ENCODE measurements at places on chromosomes 3 and 15.

DNA sequence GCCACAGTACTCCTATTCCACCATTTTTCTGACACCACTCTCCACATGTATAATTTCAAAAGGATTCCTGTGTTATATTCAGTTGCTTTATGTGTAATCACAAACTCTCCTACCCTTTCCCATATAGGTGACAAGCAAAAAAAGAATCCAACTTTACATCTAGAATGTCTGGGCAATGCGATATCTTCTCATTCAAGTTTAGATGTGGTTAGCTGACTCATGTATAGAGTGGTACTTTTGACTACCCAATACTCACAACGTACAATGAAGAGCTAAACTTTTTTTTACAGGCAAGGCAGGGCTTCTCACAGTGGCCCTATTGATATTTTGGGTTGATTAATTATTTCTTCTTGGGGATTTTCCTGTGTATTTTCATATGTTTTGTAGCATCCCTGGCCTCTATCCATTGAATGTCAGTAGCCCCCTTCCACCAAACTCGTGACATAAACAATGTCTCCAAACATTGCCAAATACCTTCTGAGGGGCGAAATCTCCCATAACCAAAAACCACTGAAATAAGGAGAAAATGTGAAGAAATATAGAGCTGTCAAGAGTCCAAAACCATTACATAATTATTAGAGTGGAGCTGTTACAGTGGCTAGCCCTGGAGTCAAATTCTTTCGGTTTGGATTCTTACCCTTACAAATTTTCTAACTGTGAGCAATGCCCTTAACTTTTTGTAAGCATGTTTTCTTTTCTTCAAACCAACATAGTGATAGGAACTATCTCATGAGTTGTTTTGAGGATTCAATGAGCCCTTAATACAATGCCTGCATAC lies 342.6 kb downstream of the NSUN3 start:
- no peak for DNase-seq

- DNase-seq, result no peak
These were observed 533 bp upstream of the OCA2 start for GRCh38 chr15:28099555-28100140.

DNA sequence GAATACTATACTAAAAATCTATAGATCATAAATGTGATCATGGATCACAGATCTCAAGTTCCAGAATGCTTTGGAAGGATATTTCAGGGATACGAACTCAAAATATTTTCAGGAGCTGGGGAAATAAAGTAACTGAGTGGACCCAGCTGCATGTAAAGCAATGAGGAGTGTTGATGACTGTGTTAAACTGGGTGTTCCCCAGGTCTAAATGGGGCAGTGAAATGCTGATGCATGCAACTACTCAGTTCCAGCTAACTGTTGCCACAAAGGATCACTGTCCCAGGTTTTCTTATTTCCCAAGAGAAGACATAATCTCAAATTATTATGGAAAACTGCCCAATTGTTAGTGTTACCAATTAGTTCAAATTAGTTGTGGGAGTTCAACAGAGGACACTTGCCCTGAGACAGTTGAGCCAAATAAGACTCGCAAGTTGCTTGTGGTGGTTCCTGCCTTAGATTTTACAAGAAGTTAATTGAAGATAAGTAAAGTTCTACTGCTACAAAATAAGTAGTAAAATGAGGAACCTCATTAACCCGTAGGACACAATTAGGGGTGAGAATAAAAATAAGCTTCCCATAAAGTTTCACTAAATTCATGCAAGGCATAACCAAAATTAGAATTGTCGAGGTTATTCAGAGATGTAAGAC lies 66.3 kb upstream of the IL12A start:
- no peak for DNase-seq

GRCh38 chr3:184498986-184499606 lies 62.5 kb upstream of the EPHB3 start:
- no peak for DNase-seq

GRCh38 chr3:169501061-169501460 lies 162.5 kb downstream of the MECOM start:
- DNase-seq, result no peak

GRCh38 chr3:127984241-127984975 lies 67.8 kb upstream of the SEC61A1 start:
- no peak for DNase-seq

DNA sequence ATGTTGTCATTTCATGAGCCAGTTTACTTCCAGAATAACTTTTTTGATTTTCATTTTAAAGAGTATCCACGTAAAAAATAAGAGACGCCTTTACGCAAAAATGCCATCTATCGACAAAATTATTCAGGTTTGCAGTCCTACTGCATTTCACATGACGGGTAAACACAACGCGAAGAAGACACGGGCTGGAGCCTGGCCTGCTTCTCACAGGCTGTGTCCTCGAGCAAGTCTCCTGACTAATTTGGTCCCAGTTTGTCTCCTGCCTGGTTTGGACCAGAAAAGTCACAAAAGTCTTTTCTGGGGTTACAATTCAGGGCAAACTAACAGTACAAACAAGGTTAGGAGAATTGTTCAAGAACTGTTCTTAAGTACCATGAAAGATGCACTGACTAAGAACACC lies 51.7 kb downstream of the CHSY1 start:
- no peak for DNase-seq

Measured in hematopoietic multipotent progenitor cell treated with erythropoietin and hydrocortisone succinate and interleukin-3 and kit ligand, for 15 days (in vitro differentiated cells).